Stimulated activated CD4-positive, alpha-beta T cell treated with anti-CD3 and anti-CD28 coated beads, Interleukin-4, amount 100 ng/mL, for 48 hours (primary cell): ENCODE measurements at places on chromosomes 5 and 9.

DNA sequence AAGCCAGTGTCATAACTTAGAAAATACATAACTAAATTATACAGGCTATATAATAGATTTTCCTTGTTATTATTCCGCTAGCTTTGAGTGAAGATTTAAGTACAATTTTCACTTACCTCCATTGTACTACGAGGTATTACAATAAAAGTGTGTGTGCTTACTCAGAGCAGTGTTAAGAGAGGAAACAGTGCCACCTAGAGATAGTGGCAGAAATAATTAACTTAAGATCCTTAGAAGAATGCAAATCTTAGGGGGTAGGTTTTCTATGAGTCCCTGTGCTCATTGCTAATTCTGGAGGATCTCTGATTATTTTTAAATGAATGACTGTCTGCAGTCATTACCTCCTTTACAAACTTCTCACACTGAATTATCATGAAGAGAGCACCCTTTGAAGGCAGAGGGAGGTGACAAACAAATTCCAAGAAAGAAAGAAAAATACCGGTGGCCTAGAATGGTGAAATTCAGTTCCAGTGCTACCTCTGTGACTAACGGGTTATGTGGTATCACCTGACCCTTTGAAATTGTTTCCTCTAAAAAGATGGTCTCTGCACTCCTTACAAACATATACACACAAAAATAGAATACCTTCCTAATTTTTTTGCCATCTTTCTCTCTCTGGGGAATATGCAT lies 379.8 kb downstream of the TRIM36 start:
- no peak for DNase-seq

GRCh38 chr5:89996890-89997289 lies 412.7 kb downstream of the CETN3 start:
- DNase-seq: no peak

GRCh38 chr9:4167728-4168127 lies 132.1 kb downstream of the GLIS3 start:
- DNase-seq: no peak

DNA sequence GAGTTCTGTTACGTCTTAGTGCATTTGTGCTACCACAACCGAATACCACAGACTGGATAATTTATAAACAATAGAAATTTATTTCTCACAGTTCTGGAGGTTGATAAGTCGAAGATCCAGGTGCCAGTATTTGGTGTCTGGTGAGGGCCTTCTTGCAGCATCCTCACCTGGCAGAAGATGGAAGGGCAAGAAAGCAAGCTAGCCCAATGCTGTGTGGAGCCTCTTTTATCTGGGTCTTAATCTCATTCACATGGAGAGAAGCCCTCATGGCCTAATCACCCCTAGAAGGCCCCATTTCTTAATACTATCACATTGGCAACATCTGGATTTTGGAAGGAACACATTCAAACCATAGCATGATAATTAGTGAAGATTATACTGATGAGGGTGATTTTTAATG lies 159.3 kb downstream of the CHSY3 start:
- DNase-seq: no peak

- no peak for DNase-seq
Observed at GRCh38 chr5:180423133-180423532, 70.0 kb upstream of the GFPT2 start.

- no peak for DNase-seq
Observed at GRCh38 chr9:15191378-15191777, 115.6 kb downstream of the TTC39B start.

DNA sequence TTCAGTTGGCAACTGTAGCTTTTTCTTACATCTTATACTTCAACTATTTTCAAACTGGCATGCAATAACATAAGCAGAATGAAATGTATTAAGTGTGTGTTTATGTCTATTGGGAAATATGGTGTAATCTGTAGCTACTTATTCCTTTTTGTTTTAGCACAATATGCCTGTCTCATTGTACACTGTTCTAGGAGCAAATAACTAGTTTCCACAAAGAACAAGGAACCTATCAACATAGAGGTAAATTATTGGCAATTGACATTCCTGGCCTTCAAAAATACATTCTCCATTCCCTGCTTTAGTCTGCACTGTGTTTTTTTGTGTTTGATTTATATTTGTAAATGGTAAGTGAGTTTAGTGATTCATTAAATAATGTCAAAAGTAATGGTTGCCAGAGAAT lies 75.7 kb downstream of the FBXL7 start:
- no peak for DNase-seq

DNA sequence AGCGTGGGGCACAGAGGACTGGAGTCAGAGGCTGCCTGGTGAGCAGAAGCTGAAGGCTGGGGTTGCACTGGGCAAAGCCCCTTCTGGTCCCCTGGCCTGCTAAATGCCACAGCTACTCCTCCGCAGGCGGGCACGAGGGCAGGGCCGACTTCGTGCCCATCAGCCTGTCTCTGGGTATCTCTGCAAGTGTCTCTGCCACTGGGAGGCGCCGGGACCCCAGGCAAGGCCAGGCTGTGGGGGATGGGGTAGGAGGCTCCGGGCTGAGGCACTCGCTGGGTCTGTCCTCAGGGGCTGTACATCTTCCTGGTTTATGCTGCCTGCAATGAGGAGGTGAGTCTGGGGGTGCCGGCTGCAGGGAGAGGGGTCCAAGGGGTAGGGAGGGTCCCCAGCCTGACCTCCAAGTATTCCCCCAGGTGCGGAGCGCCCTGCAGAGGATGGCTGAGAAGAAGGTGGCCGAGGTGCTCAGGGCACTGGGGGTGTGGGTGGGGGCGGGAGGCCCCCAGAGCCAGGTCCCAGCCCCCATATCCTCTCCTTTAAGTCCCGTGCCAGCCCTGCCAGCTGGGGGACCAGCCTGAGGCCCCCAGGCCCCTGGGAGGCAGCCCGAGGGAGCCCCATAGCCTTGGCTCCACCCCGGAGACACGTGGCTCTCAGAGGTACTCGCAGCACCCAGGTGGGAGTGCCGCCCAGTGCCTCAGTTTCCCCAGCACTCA lies 25.1 kb downstream of the ADGRD2 start:
- no peak for DNase-seq

GRCh38 chr5:137036640-137037039 lies 462.5 kb downstream of the SPOCK1 start:
- no peak for DNase-seq

DNA sequence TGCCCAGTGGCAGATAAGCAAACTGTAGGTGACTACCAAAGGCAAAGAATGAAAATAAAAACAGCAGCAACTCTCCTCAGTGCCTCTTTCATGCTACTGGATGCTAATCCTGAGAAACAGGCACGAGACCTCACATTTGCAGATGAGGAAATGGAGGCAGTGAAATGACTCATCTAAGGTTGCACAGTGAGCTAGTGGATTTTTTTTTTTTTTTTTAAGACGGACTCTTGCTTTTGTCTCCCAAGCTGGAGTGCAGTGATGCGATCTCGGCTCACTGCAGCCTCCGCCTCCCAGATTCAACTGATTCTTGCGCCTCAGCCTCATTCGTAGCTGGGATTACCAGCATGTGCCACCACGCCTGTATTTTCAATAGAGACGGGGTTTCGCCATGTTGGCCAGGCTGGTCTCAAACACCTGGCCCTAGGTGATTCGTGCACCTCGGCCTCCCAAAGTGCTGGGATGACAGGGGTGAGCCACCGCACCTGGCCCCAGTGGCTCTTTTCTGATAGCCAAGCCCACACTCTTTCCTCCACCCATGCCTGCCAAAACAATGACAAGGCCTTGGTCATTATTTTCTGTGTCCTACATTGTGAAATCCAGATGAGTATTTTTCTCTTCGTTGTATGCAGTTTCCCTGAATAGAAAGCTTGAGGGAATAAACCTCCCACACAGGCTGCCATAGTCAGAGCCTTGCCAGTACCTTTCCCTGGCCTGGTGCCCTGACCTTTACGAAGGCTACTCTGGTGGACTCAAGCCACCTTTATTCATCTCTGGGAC lies 19.2 kb downstream of the DOCK2 start:
- no peak for DNase-seq

DNA sequence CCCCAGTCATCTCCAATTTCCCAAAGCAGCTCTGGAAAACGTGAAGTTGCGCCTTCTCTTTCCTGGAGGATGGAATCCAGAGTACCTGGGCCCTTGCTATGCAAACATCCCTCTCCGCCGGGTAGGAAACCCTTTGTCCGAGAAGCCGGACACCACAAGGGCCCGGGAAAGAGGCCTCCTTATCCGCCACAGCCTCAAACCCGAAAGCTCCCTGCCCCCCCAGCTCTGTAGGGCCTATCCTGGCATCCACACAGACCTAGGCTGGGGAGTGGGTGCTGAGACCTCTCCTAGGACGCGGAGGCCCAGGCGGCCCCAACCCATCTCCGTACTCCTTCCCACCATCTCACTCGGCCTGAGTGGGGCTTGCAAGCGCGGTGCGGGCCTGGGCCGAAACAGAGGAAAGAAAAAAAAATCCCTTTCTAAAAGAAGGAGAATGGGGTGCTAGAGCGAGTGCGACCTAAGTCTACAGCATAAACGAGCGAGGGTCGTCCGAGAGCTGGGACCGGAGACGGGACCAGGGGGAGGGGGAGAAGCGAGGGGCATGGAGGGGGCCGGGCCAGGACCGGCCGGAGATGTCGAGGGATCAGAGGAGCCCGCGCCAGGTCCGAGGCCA lies 624 bp downstream of the FBXW11 start:
- DNase-seq: peak; percentile 14

GRCh38 chr9:19424176-19424779 lies 15.5 kb downstream of the ACER2 start:
- DNase-seq: no peak

- no peak for DNase-seq
Observed at GRCh38 chr5:58081435-58081834, 378.5 kb downstream of the PLK2 start.

GRCh38 chr5:132883261-132883834 lies 9.9 kb downstream of the LEAP2 start:
- no peak for DNase-seq

DNA sequence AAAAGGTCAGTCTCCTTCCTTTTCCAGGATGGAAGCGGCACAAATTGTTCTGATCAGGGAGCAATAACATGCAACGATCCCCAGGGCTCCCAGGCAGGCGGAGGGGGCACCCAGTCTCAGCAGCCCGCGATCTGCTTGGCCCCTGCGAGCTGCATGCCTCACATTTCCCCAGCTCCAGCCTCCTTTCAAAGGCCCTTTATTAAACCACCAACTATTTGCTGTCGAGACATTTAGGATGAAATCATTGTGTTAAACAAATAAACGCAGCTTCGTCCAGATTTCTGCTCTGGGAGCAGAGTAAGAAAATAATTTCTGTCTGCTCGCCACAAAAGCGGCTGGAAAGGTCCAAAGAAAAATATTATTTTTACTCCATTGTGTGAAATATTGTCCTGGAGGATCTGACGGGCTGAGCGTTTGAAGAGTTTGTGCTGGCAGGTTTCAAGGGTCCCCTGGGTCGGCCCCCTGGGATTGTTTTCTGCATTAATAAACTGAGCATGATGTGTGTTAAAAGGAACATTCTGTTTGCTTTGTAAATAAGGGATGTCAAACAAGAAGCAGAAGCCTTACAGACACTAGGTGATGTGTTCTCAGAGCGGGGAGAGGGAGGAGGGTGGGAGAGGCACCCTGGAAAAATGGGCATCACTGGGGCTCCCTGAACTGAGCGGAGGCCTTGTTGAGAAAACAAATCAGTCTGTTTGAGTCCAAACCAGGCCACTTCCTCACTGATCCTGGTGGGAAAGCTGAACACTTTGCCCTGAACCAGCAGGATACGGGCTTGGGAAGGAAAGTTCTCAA lies 110.1 kb downstream of the FOXD1 start:
- no peak for DNase-seq

DNA sequence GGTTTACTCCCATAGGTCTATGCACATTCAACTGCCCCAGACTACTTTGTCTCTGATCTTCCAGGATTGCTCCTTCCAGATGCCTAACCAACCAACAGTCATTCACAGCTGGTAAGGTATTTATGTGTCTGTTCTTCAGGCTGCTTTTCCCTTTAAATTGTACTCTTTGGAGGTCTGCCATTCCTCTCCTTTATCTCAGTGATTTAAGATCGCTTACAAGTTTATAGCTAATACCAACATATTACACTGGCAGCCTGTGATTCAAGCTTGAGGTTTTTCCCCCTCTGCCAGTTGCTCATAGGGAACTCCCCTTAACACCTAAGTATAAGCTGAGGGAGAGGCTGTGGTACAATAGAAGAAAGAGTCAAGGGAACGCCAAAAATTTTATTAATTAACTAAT lies 711.7 kb upstream of the EDIL3 start:
- no peak for DNase-seq

GRCh38 chr5:95939465-95939864 lies 22.2 kb downstream of the ELL2 start:
- DNase-seq: no peak

GRCh38 chr5:151614565-151614964 lies 23.4 kb upstream of the FAT2 start:
- DNase-seq: no peak

DNA sequence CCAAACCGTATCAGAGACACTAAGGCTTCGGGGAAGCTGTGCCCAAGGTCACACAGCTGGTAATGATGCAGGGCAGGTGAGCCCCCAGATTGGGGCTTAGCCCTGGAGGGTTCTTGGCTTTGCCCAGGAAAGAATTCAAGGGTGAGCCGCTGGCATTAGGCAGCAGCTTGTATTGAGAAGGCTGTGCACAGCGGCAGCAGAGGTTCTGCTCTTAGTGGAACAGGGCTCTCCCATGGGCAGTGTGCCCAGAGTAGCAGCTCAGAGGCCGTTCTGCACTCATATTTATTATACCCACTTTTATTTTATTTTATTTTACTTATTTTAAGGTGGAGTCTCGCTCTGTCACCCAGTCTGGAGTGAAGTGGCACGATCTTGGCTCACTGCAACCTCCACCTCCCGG lies 85.8 kb upstream of the IER5L start:
- no peak for DNase-seq
